Dorsolateral prefrontal cortex (tissue), 122 donors: ENCODE measurements at places on chromosomes 16 and 17.
A peak's percentile ranks its signal among the peaks of the same experiment; 100 is the strongest.

DNA sequence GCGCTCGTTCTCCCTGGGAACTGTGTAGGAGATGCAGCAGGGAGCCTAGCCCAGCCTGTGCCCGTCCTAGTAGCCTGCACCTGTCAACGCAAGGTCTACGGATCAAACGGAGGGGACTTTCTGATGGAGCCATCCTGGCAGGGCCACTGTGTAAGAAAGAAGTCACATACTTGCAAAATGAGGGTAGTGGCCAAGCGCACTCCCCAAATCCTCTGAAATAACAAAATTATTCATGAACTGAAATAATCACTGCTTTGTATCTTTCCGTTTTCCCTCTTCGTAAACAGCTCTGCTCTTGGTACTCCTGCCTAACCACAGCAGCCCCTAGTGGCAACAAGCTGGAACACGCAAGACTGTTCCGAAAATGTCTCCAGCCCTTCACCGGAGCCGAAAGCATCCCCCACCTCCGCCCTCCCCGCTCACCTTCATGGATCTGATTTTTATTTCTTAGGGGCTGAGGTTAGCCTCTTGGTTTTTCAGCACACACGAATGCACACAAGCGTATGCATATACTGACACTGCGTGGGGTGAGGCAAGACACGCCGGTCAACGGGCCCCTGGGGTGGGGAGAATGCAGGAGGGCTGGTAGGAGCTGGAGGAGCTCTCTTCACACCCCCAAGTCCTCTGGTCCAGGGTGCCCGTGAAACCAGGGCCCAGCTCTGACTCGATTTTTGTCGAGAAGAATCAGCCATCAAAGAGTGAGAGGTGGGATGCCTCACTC is 100.8 kb downstream of the ABCC12 start:
- peak; percentile 62 for DNase-seq

DNA sequence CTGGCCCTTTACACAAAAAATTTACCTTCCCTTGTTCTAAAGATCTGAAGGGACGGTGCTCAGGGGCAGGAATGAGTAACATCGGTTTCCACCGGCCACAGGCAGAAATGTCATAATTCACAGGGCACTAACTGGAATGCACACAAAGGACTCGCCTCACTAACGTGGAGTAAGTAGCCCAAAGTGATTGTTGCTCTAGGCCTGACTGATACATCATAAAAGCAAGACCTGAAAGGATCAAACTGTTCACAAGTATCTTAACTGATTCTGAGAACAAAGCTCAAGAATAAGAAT is 8.9 kb upstream of the TCF25 start:
- no peak for DNase-seq

- DNase-seq, result no peak
These were observed 19.2 kb downstream of the PGS1 start for GRCh38 chr17:78397681-78398101.

GRCh38 chr16:69064764-69065313 is 40.6 kb upstream of the HAS3 start:
- DNase-seq, result no peak

DNA sequence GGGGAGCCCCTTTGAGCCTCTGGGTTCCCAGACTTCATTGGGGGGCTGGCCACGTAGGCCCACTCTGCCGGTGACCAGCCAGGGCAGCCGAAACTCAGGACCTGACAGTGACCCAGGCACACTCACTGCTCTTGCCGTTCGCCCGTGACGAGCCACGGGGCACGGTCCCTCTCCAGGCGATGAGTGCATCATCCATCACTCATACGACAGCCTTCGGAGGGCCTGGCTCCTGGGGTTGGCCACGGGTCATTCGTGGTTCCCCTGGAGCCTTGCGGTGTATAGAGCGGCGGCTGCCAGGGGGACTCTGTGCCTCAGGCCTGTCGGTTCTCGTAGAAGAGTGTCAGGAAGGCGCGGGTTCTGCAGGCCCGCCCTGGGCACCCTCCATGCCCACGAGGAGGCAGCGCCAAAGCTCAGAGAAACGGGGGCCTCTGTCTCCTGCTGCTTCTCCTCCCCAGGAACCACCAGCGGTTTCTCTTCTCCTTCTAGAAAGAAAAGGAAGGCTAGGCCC is 11.2 kb upstream of the NUDT16L1 start:
- no peak for DNase-seq

GRCh38 chr17:62665599-62665998 is 38.1 kb downstream of the MRC2 start:
- DNase-seq, result no peak

DNA sequence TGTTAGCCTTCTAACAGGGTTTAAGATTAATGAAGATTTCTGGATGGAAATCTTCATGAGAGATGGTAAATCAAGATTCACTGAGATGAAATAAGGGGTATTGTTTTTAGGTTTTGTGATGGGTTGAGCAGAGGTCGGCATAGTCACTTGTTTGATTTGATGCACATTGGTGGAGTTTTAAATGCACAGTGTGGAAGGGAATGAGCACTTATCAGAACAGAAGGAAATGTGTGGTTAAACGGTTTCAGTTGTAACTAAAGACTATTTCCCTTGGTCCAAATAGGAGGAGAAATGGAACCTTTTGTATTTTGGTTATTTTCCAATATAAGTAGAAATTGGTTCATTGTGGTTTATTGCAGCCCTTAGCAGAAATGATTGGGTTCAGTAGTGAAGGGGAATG is 34.1 kb downstream of the CBFB start:
- DNase-seq, result no peak

GRCh38 chr16:67443265-67443664 is 12.3 kb downstream of the HSD11B2 start:
- DNase-seq, result no peak

DNA sequence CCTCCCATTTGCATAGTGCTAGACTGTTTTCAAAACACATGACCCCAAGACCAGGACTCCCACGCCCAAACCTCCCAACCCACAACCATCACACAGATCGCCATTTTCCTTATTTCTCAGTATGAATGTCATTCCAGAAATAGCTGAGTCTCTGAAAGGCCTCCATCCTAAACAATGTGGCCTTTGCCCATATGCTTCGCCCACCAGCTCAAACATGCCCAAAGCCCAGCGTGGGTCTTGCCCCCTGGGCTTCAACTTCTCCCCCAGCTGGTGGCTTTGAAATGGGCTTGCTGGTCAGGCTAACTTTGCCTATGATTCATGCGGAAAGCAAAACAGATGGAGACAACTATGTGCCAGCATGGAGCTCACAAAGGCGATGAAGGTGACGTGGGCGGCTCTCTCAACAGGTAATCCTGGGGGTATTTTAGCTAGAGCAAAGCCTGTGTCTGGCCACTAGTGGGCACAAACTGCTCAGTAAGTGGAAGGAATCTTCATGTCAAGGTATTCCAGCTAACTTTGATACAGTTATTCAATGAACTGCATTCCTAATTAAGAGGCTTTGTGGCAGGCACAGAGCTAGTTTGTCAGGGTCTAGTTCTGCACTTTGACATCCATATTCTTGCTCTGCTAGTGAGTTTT is 17.1 kb downstream of the PMP22 start:
- no peak for DNase-seq

- no peak for DNase-seq
These were observed 36.0 kb upstream of the SREBF1 start for GRCh38 chr17:17872547-17873345.

- no peak for DNase-seq
These were observed 6.5 kb downstream of the SLC47A2 start for GRCh38 chr17:19709841-19710240.

DNA sequence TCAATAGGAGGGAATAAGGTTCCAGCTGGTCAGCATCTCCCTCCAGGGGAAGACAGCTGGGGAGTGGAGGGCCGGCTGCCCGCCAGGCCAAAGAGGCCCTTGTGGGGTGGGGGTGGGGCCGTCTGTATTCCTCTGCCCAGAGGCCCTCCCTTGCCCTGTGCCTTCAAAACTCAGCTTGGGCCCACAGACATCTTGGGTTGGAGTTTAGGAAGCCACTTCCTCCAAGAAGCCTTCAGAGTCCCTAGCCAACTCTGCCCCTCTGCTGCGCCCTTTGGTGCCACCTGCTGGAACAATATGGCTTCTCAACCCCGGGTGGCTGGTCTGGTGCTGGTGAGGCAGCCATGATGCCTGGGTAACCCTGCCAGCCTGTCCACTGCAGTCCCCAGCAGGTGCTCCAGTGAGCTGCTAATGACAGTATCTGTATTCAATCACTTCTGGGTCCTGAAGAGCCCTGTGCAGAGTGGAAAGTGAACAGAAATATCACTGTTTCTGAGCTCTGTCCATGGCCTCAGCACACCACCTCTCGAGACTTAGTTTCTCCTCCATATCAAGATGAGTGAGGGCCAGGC is 16.7 kb downstream of the HSD11B2 start:
- no peak for DNase-seq

DNA sequence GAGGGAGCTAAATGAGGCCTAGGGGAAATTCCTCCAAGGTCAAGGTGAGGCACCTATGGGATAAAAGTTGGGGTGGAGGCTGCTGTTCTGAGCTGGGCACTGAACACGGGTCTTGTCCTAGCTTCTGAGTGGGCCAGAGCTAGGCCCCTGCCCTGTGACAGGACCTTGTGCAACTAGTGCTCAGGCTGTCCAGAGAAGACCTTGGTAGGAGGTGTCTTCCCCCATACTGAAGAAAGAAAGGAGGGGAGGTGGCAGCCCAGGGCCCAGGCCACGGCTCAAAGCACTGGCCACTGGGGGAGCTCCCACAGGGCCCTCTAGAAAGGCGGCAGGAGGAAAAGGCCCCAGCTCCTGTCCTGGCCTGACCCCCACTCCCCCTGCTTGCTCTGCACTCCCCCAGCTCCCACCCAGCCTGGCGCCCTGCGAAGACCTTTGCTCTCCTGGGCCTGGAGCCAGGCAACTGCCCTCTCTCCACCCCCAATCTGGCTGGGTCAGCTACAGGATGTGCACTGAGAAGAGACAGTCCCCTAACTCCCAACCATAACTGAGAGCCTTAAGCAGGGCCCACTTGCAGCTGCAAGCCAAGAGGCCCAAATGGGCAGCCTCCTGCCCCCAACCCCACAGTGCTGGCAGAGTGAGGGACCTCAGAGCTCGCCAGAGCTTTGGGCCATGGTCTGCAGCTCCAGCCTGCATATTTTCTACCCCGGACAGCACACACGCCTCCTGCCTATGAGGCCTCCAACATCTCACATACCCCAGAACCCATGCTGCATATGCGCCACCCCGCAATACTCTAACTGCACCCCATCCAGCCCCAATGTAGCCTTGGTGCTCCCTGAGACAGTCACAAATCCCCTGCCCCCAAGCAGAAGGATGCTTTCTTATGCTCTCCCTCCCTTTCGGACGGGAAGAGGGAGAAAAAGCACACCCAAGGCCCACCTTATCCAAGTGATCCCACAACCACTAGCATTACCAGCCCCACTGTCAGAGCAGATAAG is 15.3 kb downstream of the HSD11B2 start:
- no peak for DNase-seq

GRCh38 chr16:64522548-64522947 is 599.3 kb downstream of the CDH11 start:
- no peak for DNase-seq

GRCh38 chr17:70259400-70259799 is 90.1 kb downstream of the KCNJ2 start:
- DNase-seq, result no peak

DNA sequence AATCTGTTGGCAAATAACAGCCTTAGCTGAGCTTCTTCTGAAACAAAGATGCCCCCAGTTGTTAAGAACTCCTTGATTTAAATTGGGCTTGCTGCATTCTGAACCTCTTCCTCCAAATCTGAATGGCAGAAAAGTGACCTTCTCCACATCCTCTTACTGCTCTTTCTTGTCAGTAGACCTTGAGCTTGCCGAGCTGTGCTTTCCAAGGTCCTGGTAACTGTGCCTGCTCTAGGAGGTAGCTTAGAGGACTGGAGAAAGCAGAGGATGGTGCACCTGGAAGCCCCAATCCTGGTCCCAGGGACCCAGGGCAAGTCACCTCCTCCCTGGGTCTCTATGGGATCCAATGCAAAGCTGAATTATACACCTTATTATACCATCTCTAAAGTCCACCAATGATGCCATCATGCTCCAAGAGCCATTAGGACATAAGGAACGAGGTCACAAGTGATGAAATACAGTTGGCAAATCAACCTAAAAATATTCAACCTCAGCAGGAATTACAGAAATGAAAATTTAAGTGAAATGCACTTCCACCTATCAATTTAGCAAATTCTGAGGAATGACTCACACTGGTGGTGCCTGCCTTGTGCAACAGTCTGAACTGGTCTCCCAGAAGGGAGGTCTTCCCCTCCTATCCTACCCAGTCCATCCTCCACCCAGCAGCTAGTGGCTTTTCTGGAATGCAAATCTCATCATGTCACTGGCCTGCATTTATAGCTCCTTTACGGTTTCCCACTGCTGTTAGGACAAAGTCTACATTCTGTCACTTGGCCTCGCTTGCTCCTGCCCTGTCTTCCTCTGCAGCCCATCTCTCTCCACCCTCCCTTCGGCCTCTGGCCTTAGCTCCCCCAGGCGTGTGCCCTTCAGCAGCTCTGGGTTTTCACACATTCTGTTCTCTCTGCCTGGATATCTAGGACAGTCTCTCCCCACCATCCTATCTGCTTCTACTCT is 36.6 kb downstream of the TOM1L2 start:
- no peak for DNase-seq

- peak; percentile 94 for DNase-seq
These were observed 238.7 kb upstream of the CIBAR2 start for GRCh38 chr16:85350973-85351372.

DNA sequence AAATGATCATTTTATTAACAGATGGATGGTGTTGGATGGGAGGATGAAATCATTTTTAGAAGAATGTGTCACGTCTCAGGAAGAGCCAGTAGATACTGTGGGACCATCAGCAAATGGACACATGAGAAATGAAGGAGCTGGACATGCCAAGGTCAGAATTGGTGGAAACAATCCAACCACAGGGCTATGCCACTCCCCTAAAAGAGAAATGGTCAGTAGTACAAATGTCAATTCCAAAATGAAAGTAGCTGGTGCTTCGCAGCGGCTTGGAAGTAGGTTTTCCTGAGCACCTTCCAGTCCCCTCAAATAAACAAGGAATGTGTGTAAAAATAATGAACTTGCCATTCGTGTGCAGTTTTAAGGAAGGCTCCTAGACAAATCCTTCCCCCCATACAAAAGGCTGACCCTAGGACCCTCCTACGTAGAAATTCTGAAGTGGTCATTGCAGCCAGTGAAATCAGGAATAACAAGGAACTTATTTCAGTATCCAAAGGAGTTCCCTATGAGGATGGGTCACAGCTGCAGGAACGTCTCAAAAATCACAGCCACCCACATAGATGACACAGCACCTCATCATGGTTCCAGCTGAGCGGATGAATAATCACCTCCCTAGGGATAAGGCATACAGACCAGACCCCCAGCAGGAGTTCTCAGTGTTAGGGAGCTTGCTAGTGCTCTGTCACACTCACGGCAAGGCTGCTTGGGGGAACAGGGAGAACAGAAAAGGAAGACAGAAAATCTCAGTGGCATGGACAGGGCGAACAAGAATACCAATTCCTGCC is 239.2 kb downstream of the HS3ST3A1 start:
- no peak for DNase-seq

- no peak for DNase-seq
These were observed 10.0 kb downstream of the NUBP1 start for GRCh38 chr16:10753670-10754069.
